ENCODE measurements at places on chromosomes 11 and 22.

- DNase-seq, result no peak
Measured at GRCh38 chr11:64814712-64815187, 4.4 kb upstream of the MEN1 start.

GRCh38 chr11:36333897-36334296 lies 37.8 kb downstream of the PRR5L start:
- no peak for DNase-seq

- no peak for DNase-seq
Measured at GRCh38 chr11:128201801-128202200, 385.6 kb downstream of the ETS1 start.

- DNase-seq, result no peak
Measured at GRCh38 chr22:27274770-27275449, 526.6 kb downstream of the MN1 start.

DNA sequence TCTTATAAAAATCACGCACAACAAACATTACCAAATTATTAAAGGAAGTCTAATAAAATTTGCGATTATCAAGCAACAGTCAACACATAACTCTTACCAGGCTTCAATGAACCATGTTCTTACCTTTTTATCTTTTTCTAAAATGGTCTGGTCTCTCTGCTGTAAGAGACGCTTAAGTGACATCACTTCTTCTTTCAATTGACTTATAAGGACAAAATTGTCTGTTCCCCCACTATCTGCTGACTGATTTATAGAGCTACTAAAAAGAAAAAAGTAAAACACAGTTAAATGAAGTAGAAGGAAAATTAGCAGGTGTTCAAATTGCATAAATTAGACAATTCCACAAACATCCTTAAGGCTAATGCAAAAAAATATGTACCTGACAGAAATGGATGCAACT lies 10.9 kb downstream of the FAM76B start:
- DNase-seq, result no peak

GRCh38 chr11:12321217-12321937 lies 56.0 kb upstream of the PARVA start:
- no peak for DNase-seq

- DNase-seq, result no peak
Measured at GRCh38 chr11:42773729-42774128, 538.1 kb upstream of the API5 start.

DNA sequence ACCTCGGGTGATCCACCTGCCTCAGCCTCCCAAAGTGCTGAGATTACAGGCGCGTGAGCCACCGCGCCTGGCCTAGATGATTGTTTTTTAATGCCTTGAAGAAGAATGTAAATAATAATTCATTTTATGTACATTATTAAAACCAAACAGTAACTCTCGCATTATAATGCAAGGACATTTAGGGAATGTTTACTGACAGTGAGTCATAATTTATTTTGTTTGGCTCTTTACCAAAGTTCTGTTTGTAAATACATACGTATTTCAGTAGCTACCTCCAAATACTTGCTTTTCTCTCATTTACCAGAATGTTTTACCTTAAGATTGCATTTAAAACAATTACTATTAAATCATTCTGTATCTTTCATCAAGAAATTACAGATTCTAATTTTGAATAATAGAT lies 3.0 kb downstream of the RAB39A start:
- DNase-seq, result no peak

GRCh38 chr11:117725048-117725734 lies 71.8 kb downstream of the DSCAML1 start:
- no peak for DNase-seq

- DNase-seq, result no peak
Measured at GRCh38 chr11:79441461-79441875, 638 bp upstream of the TENM4 start.

GRCh38 chr11:8689726-8690255 lies 7.2 kb downstream of the RPL27A start:
- no peak for DNase-seq

GRCh38 chr11:529728-530411 lies 5.5 kb downstream of the HRAS start:
- no peak for DNase-seq

- no peak for DNase-seq
Measured at GRCh38 chr11:60864856-60865513, 2.4 kb upstream of the ZP1 start.

DNA sequence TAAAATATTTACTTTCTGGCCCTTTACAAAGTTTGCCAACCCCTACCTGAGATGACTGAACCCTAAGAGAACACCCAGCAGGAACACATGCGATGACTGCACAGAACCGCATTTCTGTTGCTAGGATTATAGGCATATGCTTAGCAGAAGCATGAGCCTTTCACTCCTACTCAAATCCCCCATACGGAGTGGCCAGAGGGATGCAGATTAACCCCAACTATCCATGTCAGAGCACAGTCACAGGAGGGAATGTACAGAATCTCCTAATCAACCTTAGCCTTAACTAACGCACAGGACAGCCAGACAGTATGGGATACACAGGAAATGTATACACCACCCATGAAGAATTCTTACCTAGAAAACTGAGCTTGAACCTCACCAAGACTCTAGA lies 6.2 kb downstream of the HPS4 start:
- no peak for DNase-seq

DNA sequence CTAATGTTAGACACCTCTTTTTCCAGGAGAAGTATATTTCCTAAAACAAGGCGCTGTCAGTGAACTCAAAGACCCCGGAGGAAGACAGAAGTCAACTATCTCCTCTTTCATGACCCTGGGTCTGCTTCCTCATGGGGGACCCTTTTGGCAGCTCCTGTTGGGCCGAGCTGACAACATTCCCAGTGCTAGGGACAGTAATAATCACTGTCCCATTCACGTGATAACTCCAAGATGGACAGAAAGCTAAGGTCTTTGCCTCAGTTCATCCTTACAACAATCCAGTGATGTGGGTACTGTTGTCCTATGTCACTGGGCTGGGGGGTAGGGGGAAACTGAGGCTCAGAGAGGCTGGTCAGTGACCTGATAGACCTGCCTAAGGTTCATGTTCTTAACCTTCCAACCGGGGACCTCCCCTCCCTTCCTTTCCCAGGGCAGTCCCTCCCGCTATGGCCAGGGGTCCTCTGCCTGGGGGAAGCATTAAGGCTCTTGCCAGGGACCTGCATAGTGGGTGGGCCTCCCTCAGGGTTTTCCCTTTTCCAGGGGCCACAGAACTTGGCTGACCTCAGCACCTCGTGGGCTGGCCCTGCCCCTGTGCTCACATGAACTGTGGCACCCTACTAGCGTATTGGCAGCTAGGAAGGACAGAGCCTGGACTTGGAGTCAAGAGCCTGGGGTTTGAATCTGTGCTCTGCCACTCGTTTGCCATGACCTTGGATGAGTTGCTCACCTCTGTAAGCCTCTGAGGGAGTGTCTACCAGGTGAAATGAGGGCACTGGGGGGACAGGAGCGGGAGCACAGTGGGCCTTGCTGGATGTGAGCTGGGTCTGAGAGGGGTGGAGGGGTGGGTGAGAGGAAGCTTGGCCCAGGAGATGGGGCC lies 53.6 kb downstream of the LRRC32 start:
- no peak for DNase-seq

GRCh38 chr11:33151399-33151798 lies 9.9 kb downstream of the CSTF3 start:
- no peak for DNase-seq

DNA sequence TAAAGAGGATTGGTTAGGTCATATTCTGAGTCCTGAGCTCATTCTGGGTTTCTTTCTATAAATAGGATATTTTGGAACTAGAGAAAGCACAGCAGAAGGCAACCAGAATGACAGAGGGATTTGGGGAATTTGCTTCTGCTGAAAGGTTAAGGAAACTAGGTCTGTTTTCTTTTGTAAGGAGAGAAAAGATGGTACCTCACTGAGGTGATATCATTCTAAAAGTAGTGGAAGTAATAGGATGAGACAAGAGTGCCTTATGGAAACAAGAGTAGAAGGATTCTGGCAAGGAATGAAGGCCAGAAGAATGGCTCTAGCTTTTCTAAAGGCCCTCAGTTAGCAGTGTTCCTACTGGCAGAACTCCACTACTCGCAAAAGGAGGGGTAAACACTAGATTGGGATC lies 26.7 kb upstream of the BDNF start:
- no peak for DNase-seq

DNA sequence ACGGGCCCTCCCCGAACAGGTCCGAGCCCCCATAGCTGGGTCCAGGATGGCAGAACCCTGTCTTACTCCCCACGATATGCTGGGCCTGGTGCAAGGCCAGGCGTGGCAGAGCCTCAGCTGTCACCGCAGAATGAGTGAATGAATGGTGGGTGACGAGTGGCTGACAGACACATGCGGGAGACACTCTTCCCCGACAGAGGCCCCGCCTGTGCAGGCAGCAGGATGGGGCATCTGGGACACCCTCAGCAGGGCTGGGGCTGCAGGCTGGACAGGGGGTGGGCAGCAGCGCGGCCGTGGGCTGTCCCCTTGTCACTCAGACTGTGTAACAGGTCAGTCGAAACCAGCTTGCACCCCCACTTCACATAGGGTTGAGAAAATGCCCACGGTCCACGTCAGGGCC lies 18.0 kb downstream of the WNT7B start:
- no peak for DNase-seq

DNA sequence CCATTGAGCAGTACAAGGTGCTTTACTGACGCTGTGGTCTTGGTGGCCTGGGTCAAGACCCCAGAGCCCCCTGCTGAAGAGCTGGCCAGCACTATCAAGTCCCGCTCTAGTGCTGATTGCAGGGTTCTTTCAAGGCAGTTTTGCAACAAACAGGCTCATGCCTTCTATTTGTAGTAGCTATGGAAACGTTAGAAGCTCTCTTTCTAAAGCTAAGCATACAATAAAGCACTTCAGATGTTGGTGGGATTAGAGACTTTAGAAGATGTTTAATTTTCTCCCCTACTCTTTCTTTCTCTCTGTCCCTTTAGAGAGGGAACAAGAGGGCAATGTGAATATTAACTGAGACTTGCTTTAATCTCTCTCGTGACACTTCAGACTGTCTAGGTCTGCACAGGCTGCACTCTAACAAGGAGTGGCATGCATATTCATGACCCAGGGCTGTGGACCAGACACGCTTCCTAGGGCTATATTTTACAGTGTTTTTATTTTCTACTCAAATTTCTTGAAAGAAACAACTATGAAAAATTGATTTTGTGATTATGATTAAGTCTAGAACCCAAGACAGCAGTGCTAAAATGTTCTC lies 138.6 kb downstream of the WNT7B start:
- no peak for DNase-seq

DNA sequence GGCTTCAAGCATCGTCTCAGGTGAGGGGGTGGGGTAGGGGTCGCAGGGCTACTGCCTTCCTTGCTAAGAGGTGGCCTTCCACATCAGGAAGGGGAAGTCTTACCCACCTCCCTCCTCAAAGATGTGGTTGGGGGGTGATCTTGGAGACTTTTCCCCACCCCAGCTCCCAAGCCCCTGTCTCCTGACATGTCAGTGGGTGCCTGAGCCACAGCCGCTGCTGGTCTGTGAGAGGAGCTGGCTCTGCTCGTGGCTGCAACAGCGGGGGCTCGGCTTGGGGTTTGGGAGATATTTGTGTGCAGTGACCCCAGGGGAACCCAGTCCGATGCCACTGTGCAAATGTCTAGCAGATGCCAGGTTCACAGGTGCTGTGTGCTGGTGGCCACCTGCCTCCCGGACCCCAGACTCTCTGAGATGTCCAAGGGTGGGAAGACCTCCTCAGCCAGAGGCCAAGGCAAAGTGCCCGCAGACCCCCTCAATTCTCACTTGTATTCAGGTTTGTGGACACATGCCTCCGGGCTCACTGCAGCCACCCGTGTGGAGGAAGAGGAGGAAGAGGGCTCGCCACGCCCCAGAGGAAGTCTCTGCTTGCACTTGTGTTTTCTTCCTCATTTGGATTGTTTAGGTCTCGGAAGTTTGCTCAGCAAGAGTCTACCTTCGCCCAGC lies 1.9 kb downstream of the KCNQ1 start:
- DNase-seq, result no peak

DNA sequence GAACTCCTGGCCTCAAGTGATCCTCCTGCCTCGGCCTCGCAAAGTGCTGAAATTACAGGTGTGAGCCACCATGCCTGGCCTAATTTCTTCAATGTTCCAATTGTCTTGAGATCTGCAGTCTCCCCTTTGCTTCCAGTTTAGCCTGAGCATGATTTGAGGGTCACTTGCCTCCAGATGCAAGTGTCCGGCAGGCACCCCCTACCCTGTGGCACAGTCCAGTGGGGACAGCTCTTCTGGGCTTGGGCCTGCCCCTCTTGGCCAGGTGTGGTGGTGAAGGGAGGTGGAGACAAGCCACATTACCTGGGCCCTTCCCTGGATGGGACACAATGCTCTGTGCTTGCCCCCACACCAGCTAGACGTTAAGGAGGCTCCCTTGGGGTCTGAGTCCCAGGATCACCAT lies 21.3 kb upstream of the CACNG2 start:
- DNase-seq, result no peak

- DNase-seq, result no peak
Measured at GRCh38 chr11:68498321-68498720, 37.8 kb downstream of the PPP6R3 start.

GRCh38 chr11:60741421-60741820 lies 15.2 kb upstream of the MS4A15 start:
- DNase-seq, result no peak

GRCh38 chr11:124090996-124091395 lies 24.3 kb upstream of the VWA5A start:
- DNase-seq, result no peak

DNA sequence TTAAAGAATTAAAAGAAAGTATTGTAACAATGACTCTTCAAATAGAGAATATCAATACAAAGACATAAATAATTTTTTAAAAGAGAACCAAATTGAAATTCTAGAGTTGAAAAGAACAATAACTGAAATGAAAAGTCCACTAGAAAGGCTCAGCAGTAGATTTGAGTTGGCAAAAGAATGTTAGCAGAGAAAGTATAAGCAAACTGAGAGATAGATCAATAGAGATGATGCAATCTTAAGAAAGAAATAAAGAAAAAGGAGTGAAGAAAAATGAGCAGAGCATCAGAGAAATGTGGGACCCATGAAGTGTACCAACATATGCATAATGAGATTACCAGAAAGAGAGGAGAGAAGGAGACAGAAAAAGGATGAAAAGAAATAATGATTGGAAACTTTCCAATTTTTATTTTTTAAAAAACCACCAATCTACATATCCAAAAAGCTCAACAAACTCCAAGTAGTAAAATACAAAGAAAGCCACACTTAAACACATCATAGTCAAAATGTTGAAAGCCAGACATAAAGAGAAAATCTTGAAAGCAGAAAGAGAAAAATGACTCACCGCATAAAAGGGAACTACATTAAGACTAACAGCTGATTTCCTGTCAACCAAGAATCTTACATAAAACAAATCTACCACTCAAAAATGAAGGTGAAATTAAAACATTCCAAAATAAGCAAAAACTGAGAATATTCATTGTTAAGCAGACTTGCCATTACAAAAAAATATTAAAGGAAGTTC lies 20.9 kb downstream of the NCF4 start:
- DNase-seq, result no peak

- DNase-seq, result no peak
Measured at GRCh38 chr22:36461665-36462649, 19.5 kb downstream of the TXN2 start.

Measured in D721Med (cell line).